ENCODE measurements at places on chromosomes 6 and 20.

DNA sequence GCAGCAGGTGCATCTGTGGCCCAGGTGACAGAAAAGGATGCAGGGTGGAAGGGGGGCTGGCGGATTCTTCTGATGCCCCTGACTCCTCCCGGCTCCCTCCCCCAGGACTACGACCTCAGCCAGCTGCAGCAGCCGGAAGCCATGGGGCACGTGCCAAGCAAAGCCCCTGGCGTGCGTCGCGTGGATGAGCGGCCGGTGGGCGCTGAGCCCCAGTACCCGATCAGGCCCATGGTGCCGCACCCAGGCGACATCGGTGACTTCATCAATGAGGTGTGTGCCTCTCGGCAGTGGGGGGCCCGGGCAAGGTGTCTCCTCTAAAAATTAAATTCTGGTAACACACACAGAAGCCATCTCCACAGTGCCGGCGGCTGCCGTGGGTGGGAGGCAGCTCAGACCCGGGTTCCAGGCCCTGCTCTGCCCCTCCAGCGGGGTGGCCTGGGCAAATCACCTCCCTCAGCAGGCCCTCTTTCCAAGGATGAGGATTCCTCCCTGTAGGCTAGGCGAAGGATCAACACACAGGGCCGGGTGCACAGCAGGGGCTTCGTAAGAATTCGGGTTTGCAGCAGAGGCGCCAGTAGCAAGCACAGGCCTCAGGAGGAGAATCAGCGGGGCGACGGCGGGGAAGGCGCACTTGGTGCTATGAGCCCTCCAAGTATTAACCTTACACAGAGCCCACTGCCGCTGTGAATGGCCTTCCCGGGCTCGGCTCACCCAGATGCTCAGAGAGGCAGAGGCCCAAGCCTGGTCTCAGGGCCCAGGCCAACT, 131.5 kb downstream of the TAF4 start:
- no peak for DNase-seq

DNA sequence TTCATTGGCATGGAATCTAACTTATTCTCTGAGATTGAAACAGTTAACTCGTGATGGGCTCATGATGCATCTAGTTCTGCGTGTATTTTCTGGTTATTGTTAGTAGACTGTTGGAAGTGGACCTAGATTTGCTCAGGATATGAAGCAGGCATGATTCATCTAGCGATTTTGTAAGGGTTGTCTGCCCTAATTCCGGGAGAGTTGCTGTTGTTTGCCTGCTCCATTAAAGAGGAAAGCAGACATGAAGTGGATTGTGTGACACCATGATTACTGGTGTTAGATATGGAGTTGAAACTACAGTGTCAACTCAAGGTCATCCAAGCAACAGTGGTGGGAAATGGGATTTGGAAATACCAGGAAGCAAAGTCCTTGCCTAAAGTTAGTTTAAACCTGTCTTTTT, 41.0 kb downstream of the SOX4 start:
- DNase-seq = peak; percentile 4

- no peak for DNase-seq
These were observed 280.2 kb downstream of the ESR1 start for GRCh38 chr6:152087701-152088100.

- DNase-seq = no peak
These were observed 771 bp upstream of the PPP1R3G start for GRCh38 chr6:5084360-5084780.

DNA sequence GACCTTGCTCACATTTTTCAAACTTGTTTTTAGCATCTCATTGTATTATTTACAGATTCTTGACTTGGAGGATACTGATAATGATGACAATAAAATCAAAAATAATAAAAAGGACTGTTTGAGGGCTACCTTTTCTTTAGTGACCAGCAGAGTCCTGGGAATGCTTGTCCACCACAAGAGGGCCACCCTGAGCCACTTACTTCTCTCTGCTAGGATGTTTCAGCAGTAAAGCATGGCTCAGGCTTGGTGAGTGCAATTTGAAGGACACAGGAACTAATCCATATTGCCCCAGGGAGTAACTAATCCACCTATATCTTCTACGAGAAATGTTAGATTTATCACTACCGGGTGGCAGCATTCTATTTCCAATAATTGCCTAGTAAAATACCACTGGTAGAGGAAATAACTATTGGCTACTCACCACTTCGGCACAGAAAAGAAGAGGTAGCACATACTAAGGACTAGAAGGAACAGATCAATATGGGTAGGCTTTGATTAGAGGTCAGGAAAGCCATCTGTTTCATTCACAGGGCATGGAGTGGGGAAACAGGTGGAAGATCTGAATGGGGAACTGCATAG, 5.8 kb upstream of the KIAA0408 start:
- peak; percentile 31 for DNase-seq

- DNase-seq = peak; percentile 10
These were observed 271.4 kb downstream of the ALDH8A1 start for GRCh38 chr6:134678436-134678889.

GRCh38 chr6:56380476-56380875, 133.1 kb upstream of the COL21A1 start:
- no peak for DNase-seq

DNA sequence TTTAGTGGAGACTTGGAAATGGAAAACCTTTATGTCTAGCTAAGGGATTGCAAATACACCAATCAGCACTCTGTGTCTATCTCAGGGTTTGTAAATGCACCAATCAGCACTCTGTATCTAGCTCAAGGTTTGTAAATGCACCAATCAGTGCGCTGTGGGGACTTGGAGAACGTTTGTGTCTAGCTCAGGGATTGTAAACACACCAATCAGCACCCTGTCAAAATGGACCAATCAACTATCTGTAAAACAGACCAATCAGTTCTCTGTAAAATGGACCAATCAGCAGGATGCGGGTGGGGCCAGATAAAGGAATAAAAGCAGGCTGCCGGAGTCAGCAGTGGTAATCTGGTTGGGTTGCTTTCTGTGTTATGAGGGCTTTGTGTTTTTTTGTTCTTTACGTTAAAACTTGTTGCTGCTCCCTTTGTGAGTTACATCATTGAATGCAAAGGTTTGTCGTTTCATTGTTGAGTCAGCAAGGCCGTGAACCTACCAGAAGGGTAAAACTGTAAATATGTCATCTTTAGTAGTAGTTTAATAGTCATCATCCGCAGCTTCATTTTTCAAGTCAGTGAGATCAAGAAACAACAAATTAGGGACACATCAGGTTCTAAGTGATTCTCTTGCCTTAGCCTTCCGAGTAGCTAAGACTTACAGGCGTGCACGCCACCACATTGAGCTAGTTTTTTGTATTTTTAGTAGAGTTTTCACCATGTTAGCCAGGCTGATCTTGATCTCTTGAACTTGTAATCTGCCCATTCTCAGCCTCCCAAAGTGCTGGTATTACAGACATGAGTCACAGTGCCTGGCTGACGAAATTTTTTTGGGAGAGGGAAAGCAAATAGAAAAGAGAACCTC, 22.7 kb upstream of the NUP153 start:
- no peak for DNase-seq

GRCh38 chr6:150491131-150491810, 108.4 kb upstream of the PLEKHG1 start:
- DNase-seq = no peak

DNA sequence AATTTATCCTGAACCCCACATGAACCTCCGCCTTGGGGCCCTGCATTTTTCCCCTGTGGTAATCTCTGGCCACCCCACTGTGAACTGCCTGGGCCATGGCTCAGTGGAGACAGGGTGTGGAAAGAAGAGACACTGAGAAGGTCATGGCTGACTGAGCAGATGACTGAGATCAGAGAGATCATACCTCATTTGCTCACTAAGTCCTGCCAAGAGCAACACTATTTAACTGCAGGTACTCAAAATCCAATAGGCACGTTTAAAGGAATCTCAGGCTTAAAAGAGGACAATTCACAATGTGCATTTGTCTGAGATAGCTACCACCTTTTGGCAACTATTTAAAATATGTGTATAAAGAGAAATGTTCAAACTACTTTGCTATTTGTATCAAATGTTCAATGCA, 305.0 kb downstream of the GMDS start:
- no peak for DNase-seq
